ENCODE measurements at places on chromosomes 6 and 20.

DNA sequence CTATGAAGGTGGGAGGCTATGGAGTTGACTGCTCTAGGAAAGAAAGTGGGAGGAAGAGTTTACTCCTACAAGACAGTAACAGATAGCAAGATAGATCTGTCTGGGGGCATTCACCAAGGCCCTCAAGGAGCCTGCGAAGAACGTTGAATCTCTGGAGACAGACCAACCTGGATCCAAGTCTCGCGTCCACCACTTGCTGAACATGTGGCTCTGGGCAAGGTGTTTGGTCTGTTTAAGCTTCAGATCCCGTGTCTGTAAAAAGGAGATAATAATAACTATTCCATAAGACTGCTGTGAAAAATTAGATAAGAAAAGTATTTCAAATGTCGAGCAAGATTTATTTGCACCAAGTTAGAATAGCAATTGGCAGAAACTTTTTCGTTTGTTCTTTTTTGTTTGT is 8.1 kb upstream of the EEF1A1 start:
- DNase-seq, result no peak

GRCh38 chr20:9117548-9117947 is 48.7 kb downstream of the PLCB4 start:
- DNase-seq, result no peak

- DNase-seq, result peak; percentile 39
These were observed 712.9 kb upstream of the MAP3K7 start for GRCh38 chr6:91299544-91300491.

DNA sequence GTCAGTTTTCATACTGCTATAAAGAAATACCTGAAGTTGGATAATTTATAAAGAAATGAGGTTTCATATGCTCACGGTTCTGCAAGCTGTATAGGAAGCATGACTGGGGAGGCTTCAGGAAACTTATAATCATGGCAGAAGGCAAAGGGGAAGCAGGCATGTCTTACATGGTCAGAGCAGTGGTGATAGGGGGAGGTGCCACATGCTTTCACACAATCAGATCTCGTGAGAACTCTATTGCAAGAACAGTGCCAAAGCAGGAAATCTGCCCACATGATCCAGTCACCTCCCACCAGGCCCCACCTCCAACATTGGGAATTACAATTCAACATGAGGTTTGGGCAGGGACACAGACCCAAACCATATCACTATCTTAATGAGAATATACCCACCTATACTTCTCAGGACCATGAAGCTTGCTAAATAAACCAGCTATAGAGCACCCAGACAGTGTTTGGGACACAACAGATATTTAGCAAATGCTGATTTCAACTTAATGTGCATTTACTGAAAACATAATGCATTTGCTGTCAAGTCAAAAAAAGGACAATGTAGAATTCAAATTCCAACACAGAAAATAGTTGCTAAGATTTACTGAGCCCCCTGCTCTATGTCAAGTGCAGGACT is 63.8 kb downstream of the TNFRSF21 start:
- no peak for DNase-seq

- no peak for DNase-seq
These were observed 395.6 kb upstream of the FLRT3 start for GRCh38 chr20:14732996-14733395.

DNA sequence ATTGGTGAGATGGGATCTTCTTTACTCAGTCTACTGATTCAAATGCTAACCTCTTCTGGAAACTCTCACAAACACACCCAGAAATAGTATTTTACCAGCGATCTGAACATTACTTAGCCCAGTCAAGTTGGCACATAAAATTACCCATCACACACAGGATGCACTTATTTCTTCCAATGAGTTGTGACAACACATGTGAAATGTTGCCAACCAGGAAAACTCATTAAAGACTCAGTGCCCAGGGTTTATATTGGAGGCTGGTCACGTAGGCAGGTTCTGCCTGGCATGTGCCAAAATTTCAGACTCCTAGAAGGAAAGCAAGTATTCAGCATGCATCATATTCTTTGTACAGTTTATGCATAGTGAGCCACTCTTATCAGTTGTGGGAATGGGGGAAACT is 443.3 kb downstream of the EPM2A start:
- DNase-seq, result no peak

DNA sequence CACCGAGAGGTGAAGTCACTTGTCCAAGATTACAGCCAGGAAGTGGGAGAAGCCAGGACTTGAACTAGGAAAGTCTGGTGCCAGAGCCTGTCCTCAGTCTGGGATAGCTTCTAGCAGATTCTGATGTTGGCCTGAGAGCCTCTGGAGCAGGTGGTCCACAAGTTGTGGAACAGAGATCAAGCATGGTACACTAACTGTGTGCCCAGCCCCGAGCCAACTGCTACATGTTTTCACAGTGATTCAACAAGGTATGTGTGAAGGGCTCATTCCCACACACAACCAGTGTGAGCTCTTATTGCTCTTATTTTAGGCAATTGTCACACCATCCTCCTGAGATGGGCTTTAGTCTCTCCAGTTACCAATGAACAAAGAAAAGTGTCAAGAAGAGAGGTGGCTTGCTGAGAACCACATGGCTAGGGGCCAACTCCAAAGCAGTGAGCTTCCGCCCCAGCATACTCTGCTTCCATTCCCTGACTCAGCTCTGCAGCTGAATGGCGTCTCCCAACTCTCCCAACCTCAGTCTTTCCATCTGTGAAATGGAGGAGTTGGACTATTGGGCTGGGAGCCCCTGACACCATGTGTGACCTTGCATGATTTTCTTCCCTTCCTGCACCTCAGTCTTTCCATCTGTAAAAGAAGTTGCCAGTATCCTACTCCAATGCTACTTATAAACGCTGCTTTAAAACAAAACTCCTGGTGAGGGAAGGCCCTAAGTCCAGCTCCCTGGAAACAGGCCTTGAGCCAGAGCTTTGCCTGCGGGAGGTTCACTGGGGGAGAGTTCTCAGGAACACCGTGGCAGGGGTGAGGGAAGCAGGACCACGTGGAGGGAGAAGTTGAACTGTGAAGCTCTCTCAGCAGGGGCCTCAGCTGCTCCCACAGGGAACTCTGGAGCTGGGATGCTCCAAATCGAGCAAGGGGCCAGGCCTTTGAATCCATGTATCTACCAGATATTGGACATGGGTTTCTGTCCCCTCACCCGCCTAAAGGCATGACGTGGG is 40.9 kb downstream of the CDH22 start:
- DNase-seq, result no peak

DNA sequence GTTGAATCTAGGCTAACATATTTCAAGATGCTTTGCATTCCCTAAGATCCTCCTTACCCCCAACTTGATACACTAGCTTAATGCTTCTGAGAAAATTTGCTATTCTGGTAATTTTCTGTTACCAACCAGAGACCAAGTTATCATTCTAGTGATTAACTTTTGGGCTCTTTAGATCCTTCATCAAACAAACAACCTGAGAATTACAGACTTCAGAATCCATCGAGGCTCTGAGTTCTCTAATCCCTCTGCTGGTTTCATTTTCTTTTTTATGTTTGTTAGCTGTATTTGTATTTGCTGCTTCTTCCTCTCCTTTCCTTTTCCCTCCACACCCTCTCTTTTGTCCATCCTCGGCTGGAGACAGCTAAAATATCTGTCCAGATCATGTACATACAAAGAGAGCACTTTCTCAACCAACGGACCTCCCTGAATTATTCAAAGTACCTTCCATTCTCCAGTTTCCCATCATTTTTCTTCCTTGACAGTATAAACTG is 98.7 kb upstream of the RIPOR2 start:
- DNase-seq, result no peak

- DNase-seq, result no peak
These were observed 49.9 kb downstream of the IPCEF1 start for GRCh38 chr6:154306696-154307095.

GRCh38 chr6:129026601-129027000 is 143.7 kb downstream of the LAMA2 start:
- no peak for DNase-seq

- DNase-seq, result no peak
These were observed 84.7 kb downstream of the TASP1 start for GRCh38 chr20:13554076-13554475.

- DNase-seq, result no peak
These were observed 84.2 kb upstream of the FBXL4 start for GRCh38 chr6:99031957-99032356.

GRCh38 chr6:26045065-26045927 is 41.9 kb upstream of the HFE start:
- peak; percentile 99 for DNase-seq

GRCh38 chr6:138485586-138486248 is 13.6 kb downstream of the NHSL1 start:
- no peak for DNase-seq

GRCh38 chr6:111274593-111275217 is 187.4 kb downstream of the SLC16A10 start:
- no peak for DNase-seq

DNA sequence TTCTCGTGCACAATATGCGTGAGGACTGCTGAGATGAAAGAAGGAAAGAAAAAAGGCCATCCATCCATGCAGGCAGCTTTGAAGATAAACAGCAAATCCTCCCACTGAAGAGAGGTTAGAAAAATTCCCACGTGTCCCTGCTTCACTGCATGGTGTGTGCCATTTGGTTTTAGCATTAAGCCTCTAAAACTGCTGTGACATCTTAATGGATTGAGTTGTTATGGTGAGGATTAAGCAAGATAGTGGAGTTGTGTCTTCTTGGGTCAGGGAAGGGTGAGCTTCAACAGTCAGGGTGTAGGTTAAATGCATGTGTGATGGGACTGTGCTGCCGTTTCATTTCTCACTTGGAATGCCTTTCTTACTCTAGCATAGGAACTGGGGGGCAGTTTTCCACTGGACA is 50.5 kb downstream of the ZNF831 start:
- DNase-seq, result no peak

DNA sequence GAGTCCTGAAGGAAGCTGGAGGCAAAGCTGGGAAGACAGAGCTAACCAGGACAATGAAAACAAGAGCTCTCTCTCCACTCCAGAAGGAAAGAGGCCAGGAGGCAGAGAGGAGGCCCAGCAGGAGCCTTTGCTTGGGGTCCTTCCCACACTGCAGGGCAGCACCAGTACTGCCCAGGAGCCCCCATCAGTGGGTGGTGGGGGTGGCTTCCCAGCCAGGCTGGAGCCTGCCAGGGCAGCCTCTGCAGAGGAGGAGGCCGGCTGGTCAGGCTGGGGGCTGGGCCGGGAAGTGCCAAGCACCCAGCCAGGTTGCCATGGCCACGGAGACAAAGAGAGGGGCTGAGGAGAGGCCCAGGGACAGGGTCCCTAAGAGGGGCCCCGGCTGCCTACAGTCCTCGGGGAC is 33.4 kb downstream of the PREX1 start:
- DNase-seq, result no peak

DNA sequence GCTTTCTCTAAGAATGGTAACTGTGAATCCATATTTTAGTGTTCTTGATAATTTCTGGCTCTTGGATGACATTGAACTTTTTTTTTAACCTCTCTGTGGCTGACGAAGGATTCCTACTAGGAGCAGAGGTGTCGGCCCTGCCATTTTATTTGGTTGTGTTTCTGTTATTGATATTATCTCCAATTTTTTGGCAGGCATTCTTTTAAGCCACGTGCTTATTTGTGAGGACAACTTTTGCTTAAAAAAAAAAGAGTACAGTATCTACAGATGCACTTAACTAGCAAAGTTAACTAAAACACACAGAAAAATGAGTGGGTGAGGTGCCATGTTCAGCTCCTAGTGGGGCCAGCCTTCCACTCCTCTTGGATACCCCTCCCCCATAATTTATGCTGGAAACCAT is 1.1 kb downstream of the FANCE start:
- DNase-seq, result no peak

DNA sequence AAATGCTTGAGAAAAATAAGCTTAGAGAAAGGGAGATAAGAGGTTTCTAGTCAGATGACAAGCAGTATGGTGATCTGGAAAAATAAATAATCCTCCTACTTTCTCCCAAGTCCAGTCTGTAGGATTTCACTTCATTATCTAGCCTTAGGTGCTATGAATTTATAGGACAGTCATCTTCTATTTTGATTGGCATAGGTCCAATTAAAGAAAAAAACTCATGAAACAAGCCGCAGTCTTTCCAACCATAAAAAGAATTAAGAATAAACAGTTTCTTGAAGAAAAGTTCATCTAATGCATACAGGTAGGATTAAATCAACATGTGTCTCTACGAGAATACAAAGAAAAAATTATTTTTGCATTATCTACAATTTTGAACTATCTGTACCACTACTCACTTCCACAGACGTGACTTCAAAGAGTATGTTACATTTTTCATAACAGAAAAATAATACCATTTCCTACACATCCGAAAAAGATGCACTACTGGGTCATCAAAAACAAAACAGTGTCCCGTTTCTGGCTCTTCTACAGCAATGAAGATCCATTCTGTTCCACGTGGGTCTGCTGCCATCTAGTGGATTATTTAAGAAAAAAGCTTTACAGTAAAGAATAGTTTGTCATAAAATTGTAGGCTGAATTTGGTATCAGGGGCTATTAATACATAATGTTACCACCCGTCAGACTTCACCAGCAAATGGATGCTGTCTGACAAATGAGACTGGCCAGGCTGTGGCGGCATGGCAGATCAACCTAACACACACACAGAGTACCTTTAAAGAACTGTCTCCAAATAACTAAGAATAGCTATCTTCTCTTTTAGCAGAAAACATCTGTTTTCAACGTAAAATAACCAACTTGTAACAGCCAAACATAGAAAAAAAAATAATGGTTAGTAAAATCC is 28.9 kb downstream of the STX7 start:
- DNase-seq, result no peak

GRCh38 chr6:159174263-159174969 is 5.2 kb downstream of the FNDC1 start:
- peak; percentile 32 for DNase-seq

- DNase-seq, result no peak
These were observed 149.7 kb downstream of the TFAP2C start for GRCh38 chr20:56778765-56779195.

Measured in tibial nerve (tissue), 4 donors.